Activated CD8-positive, alpha-beta memory T cell treated with anti-CD3 and anti-CD28 coated beads, Interleukin-2, amount 10 ng/mL, durations not matched to agents 7 days and 5 days (primary cell): ENCODE measurements at places on chromosomes 2 and 18. TPM values are rescaled to one million over a fixed set of nuclear protein-coding genes. Genes with fewer than 3 reads are reported as not detected.

The RNU2-63P gene
- 48.9 TPM for total RNA-seq

The FMNL2 gene
- 0.26 TPM for total RNA-seq

The LOXHD1 gene
- total RNA-seq = 0.26 TPM

The EPAS1 gene
- total RNA-seq = 15.6 TPM

The PDE1A gene
- total RNA-seq = not detected

The NEB gene
- total RNA-seq = 0.26 TPM

The SLC9A4 gene
- 0.05 TPM for total RNA-seq

The NOSTRIN gene
- not detected for total RNA-seq

The SERPINB3 gene
- total RNA-seq = not detected
